ENCODE measurements at places on chromosomes 16 and 17. TPM values are rescaled to one million over a fixed set of nuclear protein-coding genes. Genes with fewer than 3 reads are reported as not detected.
A peak's percentile ranks its signal among the peaks of the same experiment; 100 is the strongest.

Gene SMIM36
- not detected for total RNA-seq

Gene PRSS33
- not detected for total RNA-seq

Gene CDK3
- total RNA-seq = 7.1 TPM

Gene EFCAB13
- total RNA-seq = 18.8 TPM

Gene GNGT2
- 4.7 TPM for total RNA-seq

Gene RHBDL1
- 0.88 TPM for total RNA-seq

GRCh38 chr16:30665155-30665829 is 7.1 kb downstream of the FBRS start:
- H3K36me3 ChIP-seq = peaks cover 55% of the 10 kb centered on the region
- H3K27me3 ChIP-seq = no peaks in the 10 kb centered on the region
- no peak for DNase-seq
- no peak overlapping the region for H3K4me3 ChIP-seq

DNA sequence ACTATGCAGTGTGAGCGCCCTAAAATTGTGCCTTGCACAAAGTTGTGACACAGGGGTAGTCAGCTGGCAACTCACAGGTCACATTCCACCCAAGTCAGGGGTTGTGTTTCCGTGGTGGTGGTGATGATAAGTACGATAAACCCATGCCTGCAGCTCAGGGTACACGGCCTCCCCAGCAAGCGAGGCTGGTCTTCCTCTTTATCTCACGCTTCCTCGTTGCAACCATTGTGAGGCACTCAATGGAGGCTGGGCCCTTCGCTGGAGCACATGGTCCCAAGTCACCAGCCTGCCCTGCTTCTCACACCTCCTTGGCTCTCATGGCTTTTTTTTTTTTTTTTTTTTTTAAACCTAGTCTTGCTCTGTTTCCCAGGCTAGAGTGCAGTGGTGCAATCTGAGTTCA is 307.5 kb downstream of the CPPED1 start:
- H3K27ac ChIP-seq = no peak overlapping the region
- no peaks in the 10 kb centered on the region for H3K4me1 ChIP-seq
- H3K36me3 ChIP-seq = no peaks in the 10 kb centered on the region

- peak overlapping the region; percentile 93 for H3K27ac ChIP-seq
- peak overlapping the region; percentile 52 for H3K4me3 ChIP-seq
- peak; percentile 47 for DNase-seq
- no peaks in the 10 kb centered on the region for H3K27me3 ChIP-seq
- H3K36me3 ChIP-seq = no peaks in the 10 kb centered on the region
Observed at GRCh38 chr17:81396722-81397313, 1.6 kb downstream of the BAHCC1 start.

- DNase-seq = no peak
- H3K27me3 ChIP-seq = no peaks in the 10 kb centered on the region
- no peak overlapping the region for H3K4me3 ChIP-seq
- no peaks in the 10 kb centered on the region for H3K36me3 ChIP-seq
- no peaks in the 10 kb centered on the region for H3K4me1 ChIP-seq
Observed at GRCh38 chr16:77758046-77758445, 30.3 kb upstream of the VAT1L start.

GRCh38 chr17:43917348-43918025 is 10.2 kb upstream of the MPP2 start:
- DNase-seq = no peak
- H3K27ac ChIP-seq = no peak overlapping the region
- H3K36me3 ChIP-seq = no peaks in the 10 kb centered on the region
- peaks cover 3% of the 10 kb centered on the region for H3K4me1 ChIP-seq
- H3K27me3 ChIP-seq = no peaks in the 10 kb centered on the region

- no peak for DNase-seq
- no peaks in the 10 kb centered on the region for H3K4me1 ChIP-seq
- no peaks in the 10 kb centered on the region for H3K27me3 ChIP-seq
- no peak overlapping the region for H3K27ac ChIP-seq
Observed at GRCh38 chr16:75660726-75661302, 13.2 kb downstream of the TERF2IP start.

GRCh38 chr16:88406096-88407041 is 23.6 kb downstream of the ZNF469 start:
- no peaks in the 10 kb centered on the region for H3K27me3 ChIP-seq
- no peak overlapping the region for H3K4me3 ChIP-seq
- H3K36me3 ChIP-seq = no peaks in the 10 kb centered on the region
- no peak for DNase-seq

GRCh38 chr16:15899538-15900100 is 11.2 kb upstream of the CEP20 start:
- no peaks in the 10 kb centered on the region for H3K27me3 ChIP-seq
- H3K27ac ChIP-seq = no peak overlapping the region
- H3K4me1 ChIP-seq = peaks cover 4% of the 10 kb centered on the region
- H3K4me3 ChIP-seq = no peak overlapping the region

DNA sequence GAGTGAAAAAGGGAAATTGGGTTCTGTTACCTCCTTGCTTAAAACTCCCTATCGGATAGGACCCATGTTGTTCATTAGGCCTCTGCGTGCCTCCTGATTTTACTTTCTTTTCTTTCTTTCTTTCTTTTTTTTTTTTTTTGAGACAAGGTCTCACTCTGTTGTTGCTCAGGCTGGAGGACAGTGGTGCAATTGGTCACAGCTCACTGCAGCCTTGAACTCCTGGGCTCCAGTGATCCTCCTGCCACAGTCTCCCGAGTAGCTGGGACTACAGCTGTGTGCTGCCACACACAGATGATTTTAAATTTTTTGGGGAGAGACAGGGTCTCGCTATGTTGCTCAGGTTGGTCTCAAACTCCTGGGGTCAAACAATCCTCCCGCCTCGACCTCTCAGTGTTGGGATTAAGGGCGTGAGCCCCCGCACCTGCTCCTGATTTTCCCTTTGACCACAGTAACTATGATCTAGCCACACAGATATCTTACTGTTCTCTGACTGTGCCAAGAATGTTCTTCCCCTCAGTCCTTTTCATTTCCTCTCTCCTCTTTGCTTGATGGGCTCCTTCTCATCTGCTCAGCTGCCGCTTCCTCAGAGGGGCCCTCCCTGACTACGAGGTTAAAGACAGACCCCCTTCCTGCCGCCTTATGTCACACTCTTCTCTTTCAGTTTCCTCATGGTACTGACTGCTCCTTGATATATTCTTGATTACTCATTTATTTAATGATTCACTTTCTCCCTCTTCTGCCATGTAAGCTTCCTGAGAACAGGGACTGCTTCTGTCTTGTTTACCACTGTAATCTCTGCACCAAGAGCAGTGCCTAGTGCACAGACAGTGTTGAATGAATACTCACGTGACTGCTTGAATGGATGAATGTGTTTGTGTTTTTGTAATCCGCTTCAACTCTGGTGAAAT is 44.3 kb downstream of the LCMT1 start:
- no peak overlapping the region for H3K27ac ChIP-seq
- no peak for DNase-seq
- no peaks in the 10 kb centered on the region for H3K4me1 ChIP-seq
- peaks cover 10% of the 10 kb centered on the region for H3K36me3 ChIP-seq
- H3K4me3 ChIP-seq = no peak overlapping the region

GRCh38 chr17:81434072-81434471 is 38.8 kb downstream of the BAHCC1 start:
- no peaks in the 10 kb centered on the region for H3K4me1 ChIP-seq
- no peaks in the 10 kb centered on the region for H3K36me3 ChIP-seq
- no peaks in the 10 kb centered on the region for H3K27me3 ChIP-seq

DNA sequence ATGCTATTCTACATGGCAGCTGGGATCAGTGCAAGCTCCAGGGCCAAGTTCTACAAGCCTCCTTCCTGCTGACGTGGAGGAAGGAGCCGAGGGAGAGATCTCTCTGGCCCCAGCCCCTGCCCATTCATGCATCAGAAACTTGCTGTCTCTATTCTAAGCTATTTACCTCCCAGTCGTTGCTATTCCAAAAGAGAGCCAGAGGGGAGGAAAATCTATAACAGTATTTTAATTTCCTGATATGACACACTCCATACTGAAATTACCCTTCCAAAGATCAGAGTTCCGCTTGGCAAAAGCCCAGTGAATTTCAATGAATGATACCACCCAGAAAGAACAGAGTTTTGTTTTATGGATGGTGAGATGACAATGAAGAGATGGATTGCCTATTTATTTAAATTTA is 133.4 kb downstream of the GRIN2A start:
- no peak overlapping the region for H3K4me3 ChIP-seq
- DNase-seq = no peak
- no peaks in the 10 kb centered on the region for H3K4me1 ChIP-seq
- no peaks in the 10 kb centered on the region for H3K36me3 ChIP-seq
- no peak overlapping the region for H3K27ac ChIP-seq

GRCh38 chr16:10297341-10298006 is 88.4 kb upstream of the ATF7IP2 start:
- H3K4me3 ChIP-seq = no peak overlapping the region
- no peak for DNase-seq
- no peaks in the 10 kb centered on the region for H3K4me1 ChIP-seq

GRCh38 chr17:57499648-57500049 is 243.3 kb downstream of the MSI2 start:
- no peak overlapping the region for H3K4me3 ChIP-seq
- no peaks in the 10 kb centered on the region for H3K27me3 ChIP-seq
- peaks cover 4% of the 10 kb centered on the region for H3K4me1 ChIP-seq
- H3K27ac ChIP-seq = no peak overlapping the region
- H3K36me3 ChIP-seq = no peaks in the 10 kb centered on the region
- DNase-seq = no peak

Data from kidney (tissue), 22 donors.